ENCODE measurements at places on chromosomes 7 and 10.

DNA sequence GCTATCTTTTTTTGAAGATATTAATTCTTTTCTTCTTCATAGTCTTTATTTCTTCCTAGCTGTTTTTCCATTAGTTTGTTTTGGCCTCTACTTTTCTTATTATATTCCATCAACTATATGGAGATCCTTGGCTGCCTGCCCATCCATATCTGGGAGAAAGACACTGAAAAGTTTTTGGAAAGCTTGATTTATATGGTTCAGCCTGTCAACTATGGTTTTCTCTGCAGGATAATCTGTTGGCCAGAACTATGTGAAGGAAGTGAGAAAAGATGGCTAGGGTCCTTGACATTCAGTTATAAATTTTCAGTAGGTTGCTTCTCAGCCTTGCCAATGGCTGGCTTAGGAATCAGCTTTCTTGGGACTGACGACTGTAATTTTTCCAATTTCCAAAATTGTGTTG, 10.0 kb upstream of the CDK14 start:
- DNase-seq, result no peak

DNA sequence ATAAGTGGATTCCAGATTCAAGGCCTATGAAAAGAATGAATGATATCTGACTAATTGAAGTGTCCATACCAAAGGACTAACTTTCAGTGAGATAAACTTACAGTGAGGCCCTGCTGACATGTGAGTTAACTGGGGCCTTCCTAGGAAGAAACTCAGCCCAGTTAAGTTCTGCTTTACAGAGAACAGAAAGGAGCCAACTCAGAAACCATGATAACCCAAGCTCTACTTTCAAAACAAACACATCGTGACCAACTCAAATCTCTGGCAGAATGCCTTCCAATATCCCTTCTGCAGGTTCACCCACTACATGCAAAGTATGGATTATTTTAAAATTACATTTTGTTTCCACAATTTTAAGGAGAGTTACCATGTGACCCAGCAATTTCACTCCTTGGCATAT, 75.8 kb upstream of the MRLN start:
- no peak for DNase-seq

DNA sequence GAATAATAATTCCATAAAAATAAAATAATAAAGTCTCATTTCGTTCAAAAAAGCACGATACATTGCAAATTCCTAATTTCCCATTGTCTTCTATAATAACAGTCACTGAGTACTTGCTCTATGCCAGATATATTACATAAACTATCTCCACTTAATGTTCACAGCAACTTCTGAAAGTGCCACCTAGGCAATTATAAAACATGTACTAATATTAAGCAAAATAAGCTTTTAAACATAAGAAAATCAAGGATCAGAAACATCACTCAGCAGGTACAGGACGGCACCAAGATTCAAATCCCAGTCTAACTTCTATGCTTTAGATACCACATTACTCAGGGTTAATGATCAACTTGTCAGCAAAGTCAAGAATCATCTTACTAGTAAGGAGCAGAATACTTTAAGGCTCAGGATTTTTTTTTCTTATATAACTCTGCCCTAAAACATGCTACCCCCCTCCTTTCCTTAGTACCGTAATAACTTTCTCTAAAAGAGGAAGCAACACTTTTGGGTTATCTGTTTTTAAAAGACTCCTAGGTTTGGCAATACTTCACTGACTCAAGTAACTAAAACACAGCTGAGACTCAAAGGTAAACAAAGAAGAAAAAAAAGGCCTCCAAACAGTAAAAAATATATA, 51.3 kb downstream of the USP6NL start:
- DNase-seq, result no peak

GRCh38 chr7:69334701-69335100, 263.6 kb upstream of the AUTS2 start:
- DNase-seq, result no peak

GRCh38 chr10:91360461-91360860, 49.7 kb upstream of the HECTD2 start:
- DNase-seq, result no peak

DNA sequence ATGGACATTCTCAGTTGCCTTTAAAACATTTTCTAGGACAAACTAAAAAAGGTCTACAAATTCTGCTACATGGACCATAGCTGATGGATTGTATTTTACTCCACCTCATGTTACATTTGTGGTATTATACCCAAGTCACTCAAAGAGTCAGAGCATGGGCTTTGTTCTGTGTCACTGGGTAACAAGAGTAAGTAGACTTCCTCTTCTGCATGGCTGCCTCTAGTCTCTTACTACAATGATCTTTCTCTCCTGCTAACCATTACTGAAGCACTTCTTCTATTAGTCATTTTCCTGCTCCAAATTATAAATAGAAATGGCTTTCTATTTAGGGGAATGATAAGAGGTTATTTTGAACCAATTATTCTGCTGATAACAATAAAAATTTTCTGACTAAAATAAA, 727.4 kb upstream of the NRP1 start:
- DNase-seq, result no peak

DNA sequence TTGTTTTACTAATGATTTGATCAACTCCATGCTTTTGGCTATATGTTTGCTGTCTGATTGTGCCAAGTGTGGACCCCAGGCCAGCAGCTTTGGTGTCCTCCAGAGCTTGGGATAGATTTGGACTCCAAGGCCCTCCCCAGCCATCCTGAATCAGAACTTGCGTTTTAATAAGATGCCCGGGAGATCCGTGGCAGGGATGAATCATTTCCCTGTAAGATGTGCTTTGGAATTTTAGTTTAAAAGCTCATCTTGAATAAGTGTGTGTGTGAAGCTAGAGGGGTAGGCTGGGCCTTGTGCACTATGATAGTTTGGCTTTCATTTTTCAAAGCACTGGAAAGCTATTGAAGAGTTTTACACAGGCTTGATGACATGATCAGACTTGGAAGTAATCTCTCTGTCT, 66.2 kb upstream of the SDK1 start:
- no peak for DNase-seq

Data from stimulated activated CD8-positive, alpha-beta memory T cell treated with anti-CD3 and anti-CD28 coated beads, Interleukin-2, amount 100 ng/mL, for 1 hour (primary cell).